ENCODE measurements at places on chromosomes 6 and 20.

GRCh38 chr20:32315891-32316290, 38.4 kb downstream of the KIF3B start:
- DNase-seq: no peak

- DNase-seq: no peak
These were observed 103.8 kb downstream of the C6orf118 start for GRCh38 chr6:165205632-165206031.

DNA sequence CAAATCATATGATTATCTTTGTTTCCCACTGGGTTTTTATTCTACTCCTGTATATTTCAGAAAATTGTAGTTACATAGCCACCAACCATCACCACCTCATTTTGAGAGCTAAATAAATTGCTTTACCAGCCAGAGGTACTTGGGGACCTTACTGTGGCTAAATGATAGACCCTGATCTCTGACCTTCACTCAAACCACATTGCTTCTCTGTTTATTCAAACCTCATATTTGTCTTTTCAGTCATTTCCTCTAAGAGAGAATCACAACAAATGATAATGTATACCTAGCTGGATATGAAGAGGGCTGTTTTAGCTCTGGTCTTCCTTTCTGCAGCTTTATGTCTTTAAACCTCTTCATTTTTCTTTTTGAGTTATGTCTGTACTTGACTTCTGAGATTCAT, 142.8 kb downstream of the ADGB start:
- DNase-seq: no peak

DNA sequence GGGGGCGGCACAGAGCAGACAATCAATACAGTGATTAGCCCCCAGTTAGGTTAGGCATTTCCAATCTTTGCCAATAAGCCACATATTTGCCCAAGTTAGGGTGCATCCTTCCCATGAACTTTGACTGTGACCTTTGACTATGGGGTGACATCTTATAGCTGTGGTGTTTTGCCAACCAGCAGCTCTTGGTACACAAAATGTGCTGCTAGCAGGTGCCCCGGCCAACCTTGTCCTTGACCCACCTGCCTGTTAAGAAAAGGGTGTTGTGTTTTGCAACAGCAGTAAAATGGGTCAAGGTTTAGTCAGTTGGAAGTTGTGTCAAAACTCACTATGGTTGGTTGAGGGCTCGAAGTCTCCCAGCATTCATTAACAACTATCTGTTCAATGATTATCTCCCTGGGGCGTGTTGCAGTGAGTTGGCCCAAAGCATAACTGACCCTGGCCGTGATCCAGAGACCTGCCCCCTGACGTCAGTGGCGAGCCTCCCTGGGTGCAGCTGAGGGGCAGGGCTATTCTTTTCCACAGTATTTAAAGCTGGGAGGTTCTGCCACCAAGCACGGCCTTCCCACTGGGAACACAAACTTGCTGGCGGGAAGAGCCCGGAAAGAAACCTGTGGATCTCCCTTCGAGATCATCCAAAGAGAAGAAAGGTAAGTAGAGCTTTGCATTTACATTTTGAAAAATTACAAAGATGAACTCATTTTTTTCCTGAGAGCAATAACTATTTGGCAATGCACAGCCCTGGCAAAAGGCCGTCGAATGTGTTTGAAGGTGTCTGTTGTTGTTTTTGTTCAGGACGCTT, at the start of gene PCK1:
PCK1 (plus strand) TSS at position 557 of the 802 bp plus-strand sequence. CDS start 302 bp downstream, outside the sequence.
- no peak for DNase-seq

- no peak for DNase-seq
These were observed 18.8 kb upstream of the RALGAPA2 start for GRCh38 chr20:20731000-20731944.
